ENCODE measurements at places on chromosomes 5 and 9.

DNA sequence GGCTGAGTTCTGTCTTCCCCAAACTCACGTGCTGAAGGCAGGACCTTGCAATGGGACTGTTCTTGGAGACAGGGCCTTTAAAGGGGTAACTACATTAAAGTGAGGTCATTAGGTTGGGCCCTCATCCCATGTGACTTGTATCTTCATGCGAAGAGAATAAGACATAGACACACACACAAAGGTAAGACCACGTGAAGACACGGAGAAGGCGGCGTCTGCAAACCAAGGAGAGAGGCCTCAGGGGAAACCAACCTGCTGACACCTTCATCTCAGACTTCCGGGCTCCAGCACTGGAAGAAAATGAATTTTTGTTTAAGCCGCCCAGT is 50.7 kb upstream of the KCNMB1 start:
- no peak for DNase-seq

DNA sequence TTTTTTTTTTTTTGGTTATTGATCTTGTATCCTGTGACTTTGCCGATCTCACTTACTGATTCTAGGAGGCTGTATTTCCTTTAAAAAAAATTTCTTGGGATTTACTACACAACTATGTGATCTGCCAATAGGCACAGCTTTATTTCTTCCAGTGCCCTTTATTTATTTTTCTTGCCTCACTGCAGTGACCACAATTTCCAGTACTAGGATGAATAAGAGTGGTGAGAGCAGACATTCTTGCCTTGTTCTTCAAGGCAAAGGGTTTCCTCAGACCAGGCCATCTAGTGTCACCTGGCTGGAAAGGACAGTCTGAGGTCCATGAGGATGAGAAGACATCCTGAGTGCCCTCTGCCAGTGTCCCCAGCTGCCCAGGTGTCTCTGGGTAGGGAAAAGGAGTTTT is 265.4 kb downstream of the SPOCK1 start:
- DNase-seq = no peak

- DNase-seq = no peak
These were observed 170.5 kb downstream of the NR3C1 start for GRCh38 chr5:143233031-143233430.

GRCh38 chr5:134371834-134372340 is 518 bp downstream of the UBE2B start:
- peak; percentile 44 for DNase-seq
